ENCODE measurements at places on chromosomes 1 and 21. TPM values are rescaled to one million over a fixed set of nuclear protein-coding genes. Genes with fewer than 3 reads are reported as not detected.

DNA sequence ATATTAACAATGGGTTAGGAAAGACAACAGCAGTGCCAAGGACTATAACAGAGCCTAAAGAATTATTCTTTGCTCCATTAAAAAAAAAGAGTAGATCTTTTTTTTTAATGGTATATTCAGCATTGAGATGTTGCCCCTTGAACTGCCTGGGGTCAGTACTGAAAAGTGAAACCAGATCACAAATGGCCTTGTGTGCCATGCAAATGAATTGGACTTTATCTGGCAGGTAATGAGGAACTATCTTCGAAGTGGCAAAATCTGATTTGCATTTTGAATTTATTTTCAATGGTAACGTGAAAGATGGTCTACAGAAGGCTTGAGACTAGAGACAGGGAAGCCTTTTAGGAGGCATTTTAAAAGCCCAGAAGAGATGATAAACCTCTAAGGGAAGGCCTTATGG lies 21.4 kb upstream of the PKN2 start:
- DNase-seq = no peak

KLF18 gene
- total RNA-seq = not detected

OPRD1 gene
- not detected for total RNA-seq

DNA sequence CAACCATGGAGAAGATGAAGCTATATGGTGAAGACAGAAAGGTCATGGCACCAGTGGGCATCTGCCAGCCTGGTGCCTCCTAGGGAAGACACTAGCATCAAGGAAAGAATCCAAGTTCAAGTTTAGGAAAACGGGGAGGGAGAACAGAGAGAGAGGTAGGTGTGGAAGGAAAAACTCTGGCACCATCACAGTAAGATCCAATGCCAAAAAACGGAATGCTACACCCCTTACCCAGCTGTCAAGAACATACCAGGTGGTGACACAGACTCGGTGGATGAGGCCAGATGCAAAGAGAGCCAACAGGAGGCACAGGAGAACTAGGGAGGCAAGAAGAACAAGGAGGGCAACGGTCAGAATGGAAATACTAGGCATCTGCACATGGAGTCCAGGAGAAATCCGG lies 3.6 kb downstream of the KRTCAP2 start:
- no peak for DNase-seq

DNA sequence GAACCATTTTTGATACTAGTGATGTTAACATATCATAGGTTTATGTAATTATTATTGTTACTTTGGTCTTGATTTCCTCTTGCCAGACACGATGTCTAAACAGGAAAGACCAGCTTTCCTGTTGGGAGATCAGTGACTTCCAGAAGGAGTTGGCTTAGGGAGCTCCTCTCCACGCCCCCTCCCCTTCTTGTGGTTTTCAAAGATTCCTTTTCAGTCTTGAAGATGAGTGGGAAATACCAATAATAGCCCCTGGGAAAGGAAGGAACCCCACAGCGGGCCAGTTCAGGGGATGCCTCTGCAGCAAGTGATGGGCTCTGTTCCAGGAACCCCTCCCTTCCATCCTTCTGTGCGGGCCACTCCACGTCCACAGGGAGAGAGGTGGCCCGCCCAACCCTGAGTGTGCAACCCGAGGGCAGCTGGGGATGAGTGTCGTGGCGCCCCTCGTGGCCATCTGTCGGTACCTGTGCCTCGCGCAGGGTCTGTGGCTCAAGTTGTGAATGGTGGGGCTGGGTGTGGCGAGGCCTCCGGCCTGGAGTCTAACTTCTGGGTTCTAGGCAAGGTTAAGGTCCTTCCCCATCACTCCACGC lies 65.7 kb downstream of the TLR5 start:
- DNase-seq = peak; percentile 3

DNA sequence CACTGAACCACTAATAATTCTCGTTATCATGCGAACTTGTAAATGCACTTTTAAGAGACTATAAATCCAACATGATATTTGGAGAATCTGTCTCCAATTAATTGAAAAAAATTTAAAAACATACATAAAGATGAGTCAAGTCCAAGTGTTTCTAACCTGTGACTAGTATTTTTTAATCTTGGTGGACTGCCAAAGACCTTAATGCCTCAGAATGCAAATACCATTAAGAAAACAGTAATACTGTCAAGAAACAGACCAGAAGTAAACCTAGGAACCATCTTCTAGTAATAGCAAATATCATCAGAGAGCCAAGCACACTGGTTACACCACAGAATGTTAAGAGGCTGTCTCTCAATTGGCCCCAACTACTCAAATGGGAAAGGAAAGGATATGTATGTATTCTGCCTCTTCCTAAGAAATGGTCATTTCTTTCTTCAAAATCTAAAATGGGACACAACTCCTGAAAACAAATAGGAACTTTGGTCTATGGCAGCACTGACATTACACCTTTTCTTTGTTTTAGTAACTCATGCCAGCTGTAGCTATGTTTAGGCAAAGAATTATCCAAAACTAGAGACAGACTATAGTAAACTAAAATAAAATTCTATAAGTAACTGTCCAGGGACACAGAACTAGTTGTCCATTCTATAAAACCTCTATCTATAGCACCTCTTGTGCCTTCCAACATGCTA lies 15.8 kb downstream of the SCYL3 start:
- DNase-seq = no peak

NHLH2 gene
- not detected for total RNA-seq

DNA sequence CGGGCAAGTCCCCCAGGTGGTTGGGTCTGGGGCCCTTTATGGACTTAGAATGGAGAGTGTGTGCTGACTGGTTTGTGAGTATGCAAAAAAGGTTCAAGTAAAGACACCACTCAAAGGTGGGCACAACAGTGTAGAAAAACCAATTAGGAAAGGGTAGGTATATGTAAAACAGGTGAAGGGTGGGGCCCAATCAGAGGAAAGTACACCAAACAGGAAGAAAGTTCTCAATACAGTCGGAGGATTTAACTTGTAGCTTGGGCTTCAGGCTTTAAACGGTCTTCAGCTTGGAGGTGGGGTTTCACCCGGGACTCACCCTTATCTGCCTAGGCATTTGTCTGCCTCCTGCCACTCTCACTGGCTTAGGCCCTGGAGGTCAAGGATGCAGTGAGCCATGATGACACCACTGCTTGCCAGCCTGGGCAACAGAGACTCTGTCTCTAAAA lies 6.8 kb upstream of the PUM1 start:
- DNase-seq = no peak

GRCh38 chr1:117609471-117609911 lies 3.6 kb downstream of the TENT5C start:
- DNase-seq = no peak

S1PR1 gene
- total RNA-seq = 137 TPM

VCAM1 gene
- 1.7 TPM for total RNA-seq

LCE1D gene
- total RNA-seq = not detected

GRCh38 chr1:17212009-17212408 lies 7.1 kb downstream of the PADI1 start:
- DNase-seq = no peak

GRCh38 chr1:229863651-229864545 lies 203.1 kb upstream of the GALNT2 start:
- no peak for DNase-seq

PLCH2 gene
- 0.32 TPM for total RNA-seq

DNA sequence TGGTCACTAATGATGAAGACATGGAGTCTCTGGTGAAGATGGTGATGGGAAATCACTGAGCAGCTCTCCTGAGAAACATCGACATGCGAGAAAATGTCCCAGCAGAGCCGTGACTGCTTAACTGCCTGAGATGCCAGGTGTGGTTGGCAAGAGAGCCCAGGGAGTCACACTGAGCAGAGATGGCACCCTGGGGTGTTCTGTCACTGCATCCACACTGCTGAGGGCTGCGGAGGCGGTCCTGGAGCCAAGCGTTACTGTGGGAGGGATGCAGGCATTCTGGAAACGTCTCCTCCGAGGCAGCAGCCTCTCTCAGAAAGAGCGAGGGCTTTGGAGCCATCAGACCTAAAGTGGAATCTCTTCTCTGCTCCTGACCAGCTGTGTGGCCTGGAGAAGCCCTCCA lies 57.2 kb downstream of the EPHB2 start:
- no peak for DNase-seq

DNA sequence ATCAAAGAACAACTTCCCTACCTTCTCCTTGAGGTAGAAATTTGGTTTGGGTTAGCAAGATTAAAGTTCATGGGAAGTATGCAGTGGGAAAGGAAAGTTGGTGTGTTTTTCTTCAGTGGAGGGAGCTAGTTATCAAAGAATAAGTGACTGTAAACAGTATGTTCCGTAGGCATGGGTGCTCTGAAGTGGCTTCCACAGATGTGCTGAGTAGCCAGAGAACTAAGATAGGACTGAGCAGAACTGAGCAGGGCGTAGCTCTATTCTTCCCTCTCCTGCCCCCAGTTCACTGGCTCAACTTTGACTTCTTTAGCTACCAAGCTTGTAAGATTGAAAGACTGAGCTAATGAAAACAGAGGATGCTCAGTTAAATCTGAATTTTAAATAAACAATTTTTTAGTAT lies 3.4 kb downstream of the ADCY10 start:
- DNase-seq = no peak

DNA sequence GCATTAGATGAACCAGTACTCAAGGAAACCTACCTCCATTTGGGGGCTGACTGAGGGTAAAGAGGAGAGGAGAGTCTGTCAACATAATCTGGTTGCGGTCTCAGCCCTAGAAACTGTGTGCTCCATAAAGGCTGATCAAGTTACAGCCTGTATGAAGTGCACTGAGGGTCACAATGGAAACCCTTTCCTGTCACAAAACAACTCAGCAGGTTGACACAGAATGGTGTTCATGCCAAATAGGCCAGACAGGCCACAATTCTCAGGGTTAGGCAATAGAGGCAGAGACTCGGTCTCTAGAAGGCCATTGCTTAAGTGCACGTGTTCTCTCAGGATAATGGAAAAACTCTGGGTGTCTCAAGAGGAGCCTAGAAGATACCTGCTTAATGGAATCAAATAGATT lies 4.1 kb upstream of the ANKRD35 start:
- no peak for DNase-seq

LCE1E gene
- total RNA-seq = not detected

DNA sequence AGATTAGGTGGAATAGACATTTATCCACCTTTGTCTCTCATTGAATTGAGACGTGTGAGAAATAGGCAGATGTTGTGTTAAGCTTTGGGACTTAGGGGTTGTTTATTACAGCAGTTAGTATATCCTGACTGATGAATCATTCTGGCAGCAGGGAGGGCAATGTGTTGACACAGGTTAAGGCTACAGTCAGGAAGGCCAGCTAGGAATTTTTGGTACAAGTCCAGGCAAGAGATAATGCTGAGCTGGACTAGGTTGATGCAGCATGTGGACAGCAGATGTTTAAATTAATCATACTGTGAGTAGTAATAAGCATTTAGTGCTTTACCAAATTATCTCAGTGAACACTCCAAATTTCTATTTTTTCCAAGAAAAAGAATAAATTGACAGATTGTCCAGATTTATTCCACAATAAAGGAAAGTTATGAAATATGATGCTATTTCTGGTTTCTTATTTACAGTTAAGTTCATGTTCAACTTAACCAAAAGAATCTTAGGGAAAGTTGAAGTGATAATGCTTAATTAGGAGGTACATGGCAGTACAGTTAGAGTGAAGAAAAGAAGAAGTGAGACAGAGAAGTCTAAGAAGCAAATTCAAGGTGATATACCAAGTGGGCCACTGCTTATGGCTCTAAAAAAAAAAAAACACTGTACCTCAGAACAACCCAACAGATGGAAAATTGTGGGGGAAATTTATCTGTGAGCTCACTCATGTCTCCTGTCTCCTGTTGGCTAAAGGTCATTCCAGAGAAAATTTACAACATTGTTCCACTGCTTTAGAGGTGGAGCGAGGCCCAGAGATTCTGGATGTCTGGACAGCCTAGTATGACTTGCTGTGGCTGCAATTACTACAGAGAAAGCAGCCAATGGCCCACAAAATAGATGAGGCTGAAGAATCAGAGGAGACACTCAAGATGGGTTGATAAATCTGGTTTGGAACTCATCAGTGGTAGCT lies 102.7 kb upstream of the C21orf91 start:
- peak; percentile 28 for DNase-seq

DNA sequence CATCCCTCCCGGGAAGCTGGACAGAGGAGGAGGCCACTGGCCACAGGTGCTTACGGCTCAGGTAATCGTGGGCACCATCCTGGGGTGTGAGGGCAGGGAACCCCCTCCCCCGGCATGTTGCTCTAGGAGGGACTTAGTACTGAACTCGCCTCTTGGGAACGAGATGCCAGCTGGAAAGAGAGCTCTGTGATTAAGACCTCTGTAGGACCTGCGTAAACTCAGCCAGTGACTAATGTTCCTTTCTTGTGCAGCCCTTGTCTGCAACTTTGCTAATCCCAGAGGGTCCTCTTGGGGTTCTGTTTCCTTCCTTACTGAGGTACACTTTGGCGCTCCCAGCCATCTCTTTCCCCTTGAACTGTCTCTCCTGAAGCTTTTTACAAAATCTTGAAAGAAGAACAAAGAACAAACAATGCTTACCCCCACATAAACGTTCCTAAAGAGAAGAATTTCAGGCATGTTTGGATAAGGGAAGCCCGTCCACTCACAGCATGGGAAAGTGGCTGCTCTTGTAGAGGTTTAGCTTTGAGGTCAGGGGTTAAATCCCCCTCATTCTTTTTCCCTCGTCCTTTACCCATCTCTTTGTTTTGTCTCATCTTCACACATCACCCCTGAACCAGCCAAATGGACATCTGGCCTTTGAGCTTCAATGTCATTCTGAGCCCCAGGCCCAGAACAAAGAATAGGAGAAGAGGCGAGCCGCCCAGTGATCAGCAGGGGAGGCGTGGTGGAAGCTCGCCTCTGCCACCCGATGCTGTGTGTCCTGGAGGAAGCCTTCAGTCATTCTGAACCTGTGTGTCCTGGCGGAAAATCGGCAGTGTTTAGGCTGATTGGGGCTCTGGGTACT lies 37.4 kb downstream of the CITED4 start:
- no peak for DNase-seq

COA7 gene
- total RNA-seq = 28.6 TPM

GRCh38 chr1:23657659-23658275 lies 33.8 kb upstream of the RPL11 start:
- peak; percentile 42 for DNase-seq

- peak; percentile 87 for DNase-seq
Observed at GRCh38 chr1:218496561-218496960, 151.4 kb downstream of the TGFB2 start.

- no peak for DNase-seq
Observed at GRCh38 chr1:227766015-227766634, 30.9 kb downstream of the SNAP47 start.

GRCh38 chr1:112522621-112523020 lies 13.9 kb downstream of the WNT2B start:
- DNase-seq = no peak

DNA sequence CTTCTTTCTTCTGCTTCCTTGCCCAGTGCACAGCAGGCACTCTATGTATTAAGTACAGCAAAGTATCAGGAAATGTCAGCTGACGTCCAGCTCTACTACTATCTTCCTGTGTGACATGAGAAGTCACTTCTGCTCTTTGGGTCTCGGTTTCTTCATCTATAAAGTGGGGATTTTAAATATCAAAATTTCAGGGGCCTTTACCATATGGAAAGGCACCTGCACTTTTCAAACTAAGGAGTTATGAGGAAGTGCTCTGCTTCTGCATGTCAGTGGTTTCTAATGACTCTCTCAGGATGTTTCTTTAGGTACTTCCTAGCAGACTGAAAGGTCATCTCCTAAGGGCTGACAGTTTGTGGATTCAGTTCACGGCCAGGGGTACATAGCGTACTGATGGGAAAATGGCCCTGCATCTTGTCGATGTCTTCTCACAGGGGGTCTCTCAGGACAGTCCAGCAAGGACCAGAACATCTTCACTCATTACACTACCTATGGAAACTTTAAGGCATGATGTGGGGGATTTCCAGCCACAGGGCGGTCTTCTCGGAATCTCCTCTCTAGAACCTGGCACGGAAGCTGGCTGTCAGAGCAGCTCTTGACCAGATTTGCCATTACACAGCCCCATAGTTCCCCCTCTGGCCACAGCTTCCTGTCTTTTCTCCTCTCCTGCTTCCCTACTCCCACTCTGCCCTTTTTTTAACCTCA lies 42.0 kb upstream of the MTF1 start:
- no peak for DNase-seq

HUNK gene
- total RNA-seq = not detected

Measured in endothelial cell of umbilical vein (primary cell).